ENCODE measurements at places on chromosomes 1 and 21. TPM values are rescaled to one million over a fixed set of nuclear protein-coding genes. Genes with fewer than 3 reads are reported as not detected.

DNA sequence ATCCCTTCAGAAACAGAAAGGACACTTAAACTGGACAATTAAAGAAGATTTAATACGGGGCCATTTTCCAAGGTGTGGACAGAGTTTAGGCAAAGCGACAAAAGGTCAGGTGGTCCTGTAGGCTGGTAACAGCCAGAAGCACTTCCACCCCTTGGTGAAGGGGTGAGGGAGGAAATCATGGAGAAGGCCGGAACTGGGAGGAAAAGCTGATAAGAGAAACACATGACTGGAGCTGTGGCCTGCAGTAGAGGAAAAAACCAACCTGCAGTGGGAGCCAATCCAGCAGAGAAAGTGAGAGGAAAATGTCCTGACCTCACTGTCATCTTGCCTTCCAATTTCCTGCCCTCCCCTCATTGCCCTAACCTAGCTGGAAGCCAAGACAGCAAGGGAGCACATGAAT is 249.8 kb downstream of the LMO4 start:
- H3K36me3 ChIP-seq: no peaks in the 10 kb centered on the region
- no peaks in the 10 kb centered on the region for H3K27me3 ChIP-seq
- no peak overlapping the region for H3K4me3 ChIP-seq
- no peak for DNase-seq
- no peaks in the 10 kb centered on the region for H3K4me1 ChIP-seq

GRCh38 chr1:192475329-192475728 is 100.2 kb upstream of the RGS1 start:
- peaks cover 3% of the 10 kb centered on the region for H3K27me3 ChIP-seq
- H3K4me3 ChIP-seq: no peak overlapping the region
- H3K27ac ChIP-seq: no peak overlapping the region
- no peaks in the 10 kb centered on the region for H3K4me1 ChIP-seq
- no peak for DNase-seq

DNA sequence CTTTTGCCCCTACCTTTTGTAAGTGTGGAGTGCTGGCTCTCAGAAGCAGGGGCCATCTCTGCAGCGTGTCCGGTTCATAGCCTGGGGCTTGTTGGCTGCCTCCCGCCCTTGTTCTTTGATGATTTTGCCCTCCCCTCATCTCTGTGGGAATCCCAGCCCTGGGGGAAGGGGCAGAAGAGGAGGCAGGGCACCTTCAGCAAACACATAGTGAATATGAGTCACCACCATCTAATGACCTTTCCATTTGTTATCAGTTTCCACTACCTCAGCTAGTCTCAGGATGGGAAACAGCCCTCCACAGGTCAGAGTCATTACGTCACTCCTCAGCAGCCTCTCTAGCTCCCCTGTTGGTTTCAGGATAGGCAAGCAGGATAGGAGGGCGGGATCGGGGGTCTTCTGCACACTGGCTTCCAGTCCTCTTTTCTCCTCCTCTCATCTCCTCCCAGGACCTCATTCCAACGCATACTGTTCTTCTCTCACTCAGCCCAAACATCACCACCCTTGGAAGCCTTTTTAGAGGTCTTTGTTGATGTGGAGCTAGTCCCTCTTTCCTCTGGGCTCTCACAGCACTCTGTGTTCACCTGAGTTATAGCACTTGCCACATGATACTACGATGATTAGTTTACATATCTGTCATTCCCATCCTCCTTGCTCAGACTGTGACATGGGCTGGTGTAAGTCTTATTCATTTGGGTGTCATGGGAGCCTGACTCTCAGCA is 15.8 kb downstream of the GADD45A start:
- H3K27ac ChIP-seq: no peak overlapping the region
- H3K27me3 ChIP-seq: no peaks in the 10 kb centered on the region
- DNase-seq: no peak

DNA sequence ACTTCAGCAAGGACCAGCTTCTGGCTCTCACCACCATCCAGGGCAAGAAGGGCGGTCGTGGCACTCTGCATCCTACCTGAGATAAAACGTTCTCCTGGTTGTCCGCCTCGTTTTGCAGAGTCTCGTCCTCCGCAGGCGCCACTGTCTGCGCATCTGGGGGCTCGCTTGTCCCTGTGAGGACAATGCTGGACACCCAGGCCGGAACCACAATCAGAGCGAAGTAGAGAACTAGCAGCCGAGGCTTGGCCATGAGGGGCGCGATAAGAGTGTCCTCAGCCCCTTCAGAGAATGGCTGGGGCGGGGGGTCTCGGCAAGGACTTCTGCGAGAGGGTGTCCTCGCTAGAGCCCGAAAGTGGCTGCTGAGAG is 505 bp downstream of the OLFML2B start:
- DNase-seq: no peak
- H3K4me3 ChIP-seq: no peak overlapping the region
- H3K27me3 ChIP-seq: peaks cover 12% of the 10 kb centered on the region
- H3K4me1 ChIP-seq: peaks cover 12% of the 10 kb centered on the region
- no peaks in the 10 kb centered on the region for H3K36me3 ChIP-seq

DNA sequence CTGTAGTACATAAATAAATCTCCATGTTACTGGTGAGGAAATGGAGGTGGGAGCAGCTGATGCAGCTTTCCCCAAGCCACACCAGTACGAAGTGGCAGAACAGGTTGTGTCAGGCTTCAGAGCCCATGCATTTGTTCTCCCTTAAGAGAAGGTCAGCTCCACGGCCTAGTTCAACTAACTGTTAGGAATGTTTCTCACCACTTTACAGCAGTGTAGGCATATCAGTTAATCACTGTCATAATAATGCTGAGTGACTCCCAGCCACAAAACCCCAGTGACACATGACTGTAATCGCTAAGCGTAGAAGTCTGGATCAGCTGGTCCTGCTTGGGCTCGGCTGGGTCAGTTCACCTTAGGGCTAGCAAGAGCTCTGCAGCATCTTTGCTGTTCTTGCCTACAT is 90.4 kb downstream of the VPS26C start:
- no peaks in the 10 kb centered on the region for H3K4me1 ChIP-seq
- H3K4me3 ChIP-seq: no peak overlapping the region
- no peaks in the 10 kb centered on the region for H3K27me3 ChIP-seq
- no peak overlapping the region for H3K27ac ChIP-seq
- no peak for DNase-seq
- peaks cover 49% of the 10 kb centered on the region for H3K36me3 ChIP-seq

- peaks cover 80% of the 10 kb centered on the region for H3K4me1 ChIP-seq
- H3K36me3 ChIP-seq: peaks cover 27% of the 10 kb centered on the region
- DNase-seq: peak; percentile 44
- no peaks in the 10 kb centered on the region for H3K27me3 ChIP-seq
- H3K4me3 ChIP-seq: peak overlapping the region; percentile 68
These were observed 1.0 kb upstream of the DENND2D start for GRCh38 chr1:111201275-111202090.

RGS13 gene
- 0.45 TPM for total RNA-seq

DNA sequence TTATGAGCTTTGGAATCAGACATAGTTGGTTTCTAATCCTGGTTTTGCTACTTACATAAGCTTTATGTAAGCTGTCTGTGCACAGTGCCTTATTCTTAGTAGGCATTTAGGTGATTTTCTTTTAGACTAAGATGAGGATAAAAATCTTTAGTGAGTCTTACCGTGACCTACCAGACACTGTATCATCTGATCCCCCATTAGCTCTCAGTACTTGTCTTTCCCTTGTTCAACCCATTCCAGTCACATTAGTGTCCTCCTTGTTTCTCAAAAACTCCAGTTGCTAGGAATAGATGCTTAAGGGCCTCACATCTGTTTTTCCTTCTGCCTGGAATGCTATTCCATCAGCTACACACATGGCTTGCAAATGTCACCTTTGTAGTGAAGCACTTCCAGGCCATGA is 18.8 kb downstream of the PPP1R12B start:
- no peaks in the 10 kb centered on the region for H3K4me1 ChIP-seq
- H3K27ac ChIP-seq: no peak overlapping the region
- no peaks in the 10 kb centered on the region for H3K27me3 ChIP-seq
- no peak for DNase-seq

NECAP2 gene
- total RNA-seq: 73.1 TPM

- no peaks in the 10 kb centered on the region for H3K36me3 ChIP-seq
- DNase-seq: peak; percentile 63
- H3K27me3 ChIP-seq: no peaks in the 10 kb centered on the region
- peaks cover 7% of the 10 kb centered on the region for H3K4me1 ChIP-seq
These were observed 553 bp upstream of the STMN1 start for GRCh38 chr1:25906644-25907300.

DNA sequence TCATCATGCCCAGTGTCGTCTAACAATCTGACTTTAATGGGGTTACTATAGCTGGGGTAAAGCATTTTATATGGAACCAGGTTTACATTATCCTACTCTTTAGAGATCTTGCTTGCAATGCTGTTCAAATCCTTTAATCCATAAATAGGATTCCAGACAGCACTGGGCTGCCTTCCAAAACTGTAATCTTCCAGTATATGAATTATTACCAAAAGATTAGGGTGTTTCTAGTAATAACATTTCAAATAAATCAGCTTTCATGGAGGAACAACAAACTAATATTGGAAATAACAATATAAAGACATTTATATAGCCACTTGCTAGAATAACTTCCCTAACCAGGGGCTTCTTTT is 88.6 kb upstream of the PLXNA2 start:
- no peaks in the 10 kb centered on the region for H3K27me3 ChIP-seq
- H3K4me3 ChIP-seq: no peak overlapping the region
- DNase-seq: no peak
- no peaks in the 10 kb centered on the region for H3K4me1 ChIP-seq
- no peaks in the 10 kb centered on the region for H3K36me3 ChIP-seq
- no peak overlapping the region for H3K27ac ChIP-seq

DNA sequence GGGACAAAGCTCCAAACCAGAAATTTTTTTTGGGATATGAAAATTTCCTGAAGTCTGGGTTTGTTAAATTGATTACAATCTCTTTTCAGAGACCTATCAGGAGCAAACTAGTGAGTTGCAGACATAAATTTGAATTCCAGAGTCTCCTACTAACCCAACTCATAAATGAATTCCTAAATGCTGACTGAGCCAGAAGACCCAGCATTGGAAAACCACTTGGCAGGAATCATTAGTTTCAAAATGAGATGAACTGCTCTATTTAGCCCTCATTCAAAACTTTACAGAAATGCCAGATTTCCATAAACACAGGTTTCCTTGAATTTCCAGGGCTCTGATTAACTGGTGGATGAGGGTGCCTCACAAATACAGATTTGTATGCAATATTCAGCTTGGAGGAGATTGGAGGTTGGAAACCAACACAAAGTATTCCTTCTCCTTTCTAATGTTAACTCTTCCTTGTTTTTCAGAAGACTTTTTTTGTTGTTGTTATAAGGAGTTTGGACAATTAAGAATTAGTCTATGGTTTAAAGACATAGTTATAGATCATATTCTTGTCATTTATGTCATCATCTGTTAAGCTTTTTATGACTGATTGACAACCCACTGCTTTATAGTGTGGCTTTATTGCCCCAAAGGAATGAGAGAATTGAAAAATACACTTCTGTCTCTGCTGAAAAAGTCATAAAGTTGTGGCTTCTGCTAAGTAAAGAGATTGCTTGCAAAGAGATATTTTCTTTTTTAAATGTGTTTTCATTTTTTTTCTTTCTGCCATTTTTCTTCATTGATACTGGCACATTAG is 222.8 kb downstream of the HLX start:
- H3K4me1 ChIP-seq: peaks cover 13% of the 10 kb centered on the region
- H3K4me3 ChIP-seq: no peak overlapping the region

DNA sequence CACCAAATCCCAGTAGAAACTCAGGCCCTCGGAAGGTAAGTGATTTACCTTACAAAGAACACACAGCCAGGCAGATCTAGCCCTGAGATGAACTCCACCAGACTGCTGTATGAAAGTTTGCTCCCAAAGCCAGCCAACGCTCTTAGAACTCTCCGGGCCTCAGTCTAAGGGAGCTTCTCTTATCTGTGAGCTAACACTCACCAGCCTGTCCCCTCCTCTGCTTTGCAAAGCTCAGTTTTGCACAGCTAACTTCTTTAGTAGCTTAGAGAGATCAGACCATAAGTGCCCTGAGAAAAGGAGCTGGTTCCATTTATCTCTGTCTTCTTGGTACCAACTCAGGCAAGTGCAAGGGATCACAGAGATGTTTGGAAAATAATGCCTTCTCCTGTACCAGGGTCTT is 195.8 kb upstream of the JUN start:
- no peak overlapping the region for H3K27ac ChIP-seq
- H3K27me3 ChIP-seq: no peaks in the 10 kb centered on the region
- H3K4me3 ChIP-seq: no peak overlapping the region
- no peaks in the 10 kb centered on the region for H3K36me3 ChIP-seq

KLF17 gene
- not detected for total RNA-seq

MTMR11 gene
- total RNA-seq: 3.0 TPM
